ENCODE measurements at places on chromosomes 11 and 22.

DNA sequence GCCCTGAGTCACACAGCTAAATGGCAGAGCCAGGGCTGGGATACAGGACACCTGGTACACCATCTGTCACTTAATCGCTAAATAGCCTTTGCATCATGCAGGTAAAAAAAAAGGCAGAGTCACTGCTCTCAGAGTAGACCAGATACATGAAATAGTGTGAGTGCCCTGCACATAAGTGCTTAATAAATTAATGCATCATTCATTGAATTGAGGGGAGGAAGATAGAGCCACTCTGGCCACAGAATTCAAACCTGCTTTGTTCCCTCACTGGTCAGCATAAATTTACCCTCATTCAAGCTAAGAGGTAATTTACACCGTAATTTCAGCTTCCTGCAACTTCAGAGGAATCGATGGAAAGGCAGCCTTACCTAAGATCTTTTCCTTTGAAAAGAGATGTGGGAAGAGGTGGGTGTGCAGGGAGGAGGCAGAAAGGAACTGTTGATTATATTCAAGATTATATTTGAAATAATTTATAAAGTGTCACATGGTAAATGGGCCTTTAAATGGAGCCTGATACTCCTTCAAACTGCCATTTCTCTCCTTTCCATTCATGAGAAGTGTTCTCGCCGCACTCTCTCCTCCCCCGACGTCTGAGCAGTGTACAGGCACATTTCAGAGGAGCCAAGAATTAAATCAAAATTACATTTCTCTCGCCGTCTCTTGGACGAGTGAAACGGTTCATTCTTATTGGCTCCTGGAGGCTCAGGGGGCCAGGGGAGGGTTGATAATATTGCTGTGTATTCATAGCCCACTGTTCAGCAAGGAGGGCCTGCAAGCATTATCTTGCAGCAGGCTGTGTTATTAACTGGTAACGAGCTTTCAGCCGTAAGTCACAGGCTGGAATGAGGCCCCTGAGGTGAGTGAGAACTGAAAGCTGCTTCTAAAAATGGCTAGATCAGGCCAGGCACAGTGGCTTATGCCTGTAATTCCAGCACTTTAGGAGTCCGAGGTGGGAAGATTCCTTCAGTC is 52.2 kb upstream of the HMGXB4 start:
- no peak for DNase-seq

GRCh38 chr11:123195188-123196059 is at the start of gene CLMP:
CLMP (minus strand) TSS chr11:123195248; CDS start chr11:123194940, 308 bp downstream.
- no peak for DNase-seq

DNA sequence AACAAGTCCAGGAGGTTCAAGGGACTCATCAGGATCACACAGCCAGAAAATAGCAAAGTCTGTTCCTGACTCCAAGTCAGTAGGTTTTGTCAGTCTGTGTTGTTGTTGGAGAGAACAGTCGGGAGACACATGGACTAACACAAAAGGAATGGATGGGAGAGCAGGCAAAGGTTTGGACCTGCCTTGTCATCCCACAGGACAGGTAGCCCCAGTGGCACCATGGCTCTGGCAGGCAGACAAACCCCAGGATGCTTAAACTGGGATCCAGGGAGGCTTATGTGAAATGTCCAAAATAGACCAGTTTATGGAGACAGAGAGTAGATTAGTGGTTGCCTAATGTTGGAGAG is 201.6 kb upstream of the NAV2 start:
- no peak for DNase-seq

DNA sequence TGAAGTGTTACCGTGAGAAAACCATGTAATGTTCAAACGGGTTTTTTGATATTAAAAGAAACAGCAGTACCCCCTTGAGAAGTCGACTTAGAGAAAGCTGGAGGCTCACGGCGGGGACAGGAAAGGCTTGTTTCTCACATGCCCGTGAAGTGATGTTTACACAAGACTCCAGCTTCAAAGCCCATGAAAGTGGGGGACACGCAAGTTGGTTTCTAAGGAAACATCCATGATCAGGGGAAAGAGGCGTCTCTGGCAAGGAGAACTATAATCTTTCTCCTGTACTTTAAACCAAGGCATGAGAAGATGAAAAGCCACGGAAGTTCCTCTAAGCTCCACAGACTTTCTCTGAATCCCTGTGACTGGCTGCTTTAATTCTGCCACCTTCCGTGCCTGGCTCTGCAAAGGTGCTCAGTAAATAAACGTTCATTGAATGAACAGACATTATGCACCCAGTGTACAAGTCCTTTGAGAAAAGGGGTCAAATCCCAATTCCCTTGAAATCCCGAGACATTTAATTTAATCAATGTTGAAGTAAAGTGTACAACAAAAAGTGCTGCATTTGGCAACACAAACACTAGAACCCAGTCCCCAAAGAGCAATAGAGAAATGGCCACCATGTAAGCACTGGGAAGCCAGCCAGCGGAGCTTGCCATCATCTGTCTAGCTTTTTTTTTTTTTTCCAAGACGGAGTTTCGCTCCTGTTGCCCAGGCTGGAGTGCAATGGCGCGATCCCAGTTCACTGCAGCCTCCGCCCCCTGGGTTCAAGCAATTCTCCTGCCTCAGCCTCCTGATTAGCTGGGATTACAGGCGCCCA is 58.7 kb downstream of the AHNAK start:
- DNase-seq: no peak

DNA sequence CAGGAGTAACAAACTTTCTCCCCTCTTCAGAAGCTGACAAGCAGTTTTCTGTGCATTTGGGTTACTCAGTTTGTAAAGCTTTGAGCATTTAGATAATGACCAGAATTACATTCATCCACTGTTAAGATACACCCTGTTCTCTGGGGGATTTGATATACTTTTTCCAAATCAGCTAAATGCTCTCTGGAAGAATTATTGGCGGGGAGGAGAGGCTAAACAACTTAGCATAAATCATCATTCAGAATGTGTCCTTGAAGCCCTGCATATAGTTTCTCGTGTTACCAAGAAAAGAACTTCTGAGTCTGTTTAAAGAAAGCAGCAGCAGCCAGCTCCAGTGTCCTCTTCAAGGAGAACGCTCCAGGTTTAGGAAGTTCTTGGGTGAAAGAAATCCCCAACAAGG is 54.9 kb upstream of the LDLRAD3 start:
- no peak for DNase-seq

DNA sequence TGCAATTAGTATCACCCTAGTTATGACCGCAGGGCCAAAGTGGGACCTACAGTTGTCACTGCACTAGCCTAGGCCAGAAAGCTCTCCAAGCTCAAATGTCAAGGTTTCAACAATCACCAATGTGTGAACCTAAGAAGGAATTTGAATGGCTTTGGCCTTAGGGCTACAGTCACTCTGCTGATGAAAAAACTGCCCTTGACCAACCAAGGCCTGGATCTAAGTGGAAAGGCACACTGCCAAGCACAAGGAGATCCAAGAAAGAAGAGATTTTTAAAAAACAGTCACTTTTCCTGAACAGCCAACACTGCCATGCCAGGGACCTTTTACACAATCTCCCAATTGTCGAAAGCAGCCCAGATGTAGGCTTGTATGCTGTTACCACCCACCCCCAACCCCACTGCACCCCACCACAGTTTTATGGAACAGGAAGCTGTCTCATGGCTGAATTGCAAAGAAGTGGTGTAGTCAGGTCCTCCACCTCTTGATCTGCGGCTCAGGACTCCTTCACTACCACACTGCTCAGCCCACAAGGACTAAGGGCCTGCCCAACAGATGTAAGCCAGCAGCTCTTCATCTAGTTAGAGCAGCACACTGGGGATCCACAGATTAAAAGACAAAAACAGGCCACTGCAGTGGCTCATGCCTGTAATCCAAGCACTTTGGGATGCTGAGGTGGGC is 32.9 kb downstream of the SMCO4 start:
- no peak for DNase-seq

GRCh38 chr11:115182282-115182955 is 321.8 kb downstream of the CADM1 start:
- no peak for DNase-seq

DNA sequence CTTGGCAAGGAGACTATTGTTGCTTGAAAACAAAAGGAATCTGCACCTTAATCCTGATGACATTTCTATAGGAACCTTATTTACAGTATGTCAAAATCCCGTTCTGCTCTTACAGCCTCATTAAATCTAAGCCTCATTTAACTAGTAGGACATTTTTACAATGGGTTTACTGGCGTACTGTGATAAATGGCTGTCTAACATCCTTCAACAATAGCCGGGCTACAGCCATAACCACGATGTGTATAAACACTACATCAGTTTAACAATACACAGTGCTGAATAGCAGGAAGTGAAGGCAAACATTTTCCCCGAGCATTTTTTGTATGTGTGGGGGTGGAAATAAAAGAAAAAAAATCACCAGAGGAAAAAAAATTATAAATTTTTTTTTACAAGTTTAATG is 131.2 kb downstream of the ARL14EP start:
- no peak for DNase-seq

DNA sequence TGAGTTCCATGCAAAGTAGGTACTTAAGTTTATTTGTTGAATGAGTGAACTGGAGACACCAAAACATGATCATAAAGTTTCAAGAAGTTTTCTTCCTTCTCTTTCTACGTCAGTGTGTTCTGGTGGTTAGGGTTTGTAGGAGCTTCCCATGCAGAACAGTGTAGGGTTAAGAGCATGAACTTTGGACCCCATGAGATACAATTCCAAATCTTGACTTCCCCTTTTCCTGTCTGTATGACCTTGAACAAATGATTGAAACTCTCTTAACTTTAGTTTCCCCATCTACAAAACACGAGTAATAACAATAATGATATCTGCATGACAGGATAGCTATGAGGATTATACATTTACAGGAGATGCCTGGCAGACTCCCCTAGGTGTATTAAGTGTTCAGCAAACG is 41.0 kb upstream of the TENM4 start:
- DNase-seq: no peak

DNA sequence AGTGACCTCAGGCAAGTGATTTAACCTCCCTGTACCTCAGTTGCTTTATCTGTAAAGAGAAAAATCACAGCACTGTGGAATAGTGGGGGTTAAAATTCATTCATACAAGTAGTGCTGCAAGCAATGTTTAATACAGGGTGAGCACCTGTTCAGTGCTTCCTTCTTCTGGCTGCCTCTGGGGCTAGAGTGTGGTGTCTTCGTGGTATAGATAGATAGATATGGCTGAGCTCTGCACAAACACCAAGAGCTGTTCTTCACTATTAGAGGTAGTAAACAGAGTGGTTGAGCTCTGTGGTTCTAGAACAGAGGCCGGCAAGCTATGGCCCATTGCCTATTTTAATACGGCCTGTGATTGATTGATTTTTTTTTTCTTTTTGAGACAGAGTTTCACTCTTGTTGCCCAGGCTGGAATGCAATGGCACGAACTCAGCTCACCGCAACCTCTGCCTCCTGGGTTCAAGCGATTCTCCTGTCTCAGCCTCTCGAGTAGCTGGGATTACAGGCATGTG is 32.9 kb downstream of the LIMK2 start:
- DNase-seq: no peak
